ENCODE measurements at places on chromosomes 6 and 20. TPM values are rescaled to one million over a fixed set of nuclear protein-coding genes. Genes with fewer than 3 reads are reported as not detected.
A peak's percentile ranks its signal among the peaks of the same experiment; 100 is the strongest.

GRCh38 chr6:158020272-158020711 lies 38.6 kb downstream of the SYNJ2 start:
- peak; percentile 10 for DNase-seq
- H3K4me3 ChIP-seq = no peak overlapping the region
- H3K4me1 ChIP-seq = no peaks in the 10 kb centered on the region
- no peaks in the 10 kb centered on the region for H3K27me3 ChIP-seq
- no peaks in the 10 kb centered on the region for H3K36me3 ChIP-seq
- no peak overlapping the region for H3K27ac ChIP-seq

GRCh38 chr6:142429195-142429594 lies 127.4 kb downstream of the ADGRG6 start:
- H3K27ac ChIP-seq = no peak overlapping the region
- H3K36me3 ChIP-seq = no peaks in the 10 kb centered on the region
- H3K27me3 ChIP-seq = no peaks in the 10 kb centered on the region
- no peaks in the 10 kb centered on the region for H3K4me1 ChIP-seq
- H3K4me3 ChIP-seq = no peak overlapping the region

- H3K36me3 ChIP-seq = no peaks in the 10 kb centered on the region
- DNase-seq = no peak
- H3K27me3 ChIP-seq = peaks cover 17% of the 10 kb centered on the region
- no peak overlapping the region for H3K4me3 ChIP-seq
- H3K4me1 ChIP-seq = peaks cover 16% of the 10 kb centered on the region
Observed at GRCh38 chr20:6123649-6124014, 802 bp upstream of the FERMT1 start.

- H3K27ac ChIP-seq = no peak overlapping the region
- H3K27me3 ChIP-seq = no peaks in the 10 kb centered on the region
- H3K4me3 ChIP-seq = no peak overlapping the region
Observed at GRCh38 chr6:148968771-148969602, 222.2 kb downstream of the UST start.

- H3K27me3 ChIP-seq = no peaks in the 10 kb centered on the region
- H3K4me1 ChIP-seq = no peaks in the 10 kb centered on the region
- no peak for DNase-seq
- H3K4me3 ChIP-seq = no peak overlapping the region
Observed at GRCh38 chr6:87444362-87444761, 28.4 kb upstream of the SLC35A1 start.

- DNase-seq = no peak
- no peaks in the 10 kb centered on the region for H3K36me3 ChIP-seq
- H3K4me1 ChIP-seq = peaks cover 9% of the 10 kb centered on the region
- no peak overlapping the region for H3K4me3 ChIP-seq
- no peaks in the 10 kb centered on the region for H3K27me3 ChIP-seq
Observed at GRCh38 chr6:14985366-14985765, 260.5 kb upstream of the JARID2 start.

DNA sequence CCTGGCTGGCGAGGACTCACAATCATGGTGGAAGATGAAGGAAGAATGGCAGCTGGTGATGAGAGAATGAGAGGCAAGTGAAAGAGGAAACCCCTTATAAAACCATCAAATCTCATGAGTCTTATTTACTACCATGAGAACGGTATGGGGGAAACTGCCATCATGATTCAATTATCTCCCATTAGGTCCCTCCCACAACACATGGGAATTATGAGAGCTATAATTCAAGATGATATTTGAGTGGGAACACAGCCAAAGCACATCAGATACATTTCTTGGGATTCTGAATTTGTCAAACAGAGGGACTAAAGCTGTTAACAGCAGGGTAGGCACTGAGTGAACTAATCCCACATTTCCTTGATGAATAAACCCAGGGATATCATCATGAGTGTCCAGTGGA lies 116.2 kb upstream of the PLCB4 start:
- no peaks in the 10 kb centered on the region for H3K36me3 ChIP-seq
- H3K4me1 ChIP-seq = no peaks in the 10 kb centered on the region
- no peak overlapping the region for H3K4me3 ChIP-seq
- no peak for DNase-seq

- H3K4me3 ChIP-seq = no peak overlapping the region
- peak overlapping the region; percentile 80 for H3K27ac ChIP-seq
- no peaks in the 10 kb centered on the region for H3K27me3 ChIP-seq
- DNase-seq = no peak
- peaks cover 40% of the 10 kb centered on the region for H3K4me1 ChIP-seq
Observed at GRCh38 chr6:42448927-42449659, 2.6 kb downstream of the TRERF1 start.

- H3K27ac ChIP-seq = no peak overlapping the region
- H3K36me3 ChIP-seq = no peaks in the 10 kb centered on the region
- no peak for DNase-seq
- H3K4me1 ChIP-seq = no peaks in the 10 kb centered on the region
- no peaks in the 10 kb centered on the region for H3K27me3 ChIP-seq
Observed at GRCh38 chr6:27106382-27106781, 141.1 kb upstream of the PRSS16 start.

DNA sequence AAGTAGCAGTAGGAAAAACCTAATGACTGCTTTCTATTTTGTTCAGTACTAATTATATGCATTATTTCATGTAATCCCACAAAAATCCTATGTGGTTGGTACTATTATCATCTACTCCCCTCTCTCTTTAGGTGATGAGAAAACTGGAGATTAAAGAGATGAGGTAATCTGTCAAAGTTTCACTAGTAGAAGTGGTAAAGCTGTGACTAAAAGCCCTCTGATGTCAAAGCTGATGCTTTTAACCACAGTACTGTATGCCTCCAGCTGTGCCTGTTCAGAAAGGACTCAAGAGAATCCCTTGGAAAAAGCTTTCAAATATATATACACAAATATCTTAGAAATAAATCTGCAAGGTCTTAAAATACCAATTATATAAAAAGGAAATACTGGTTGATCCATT lies 38.0 kb downstream of the PHIP start:
- H3K4me1 ChIP-seq = no peaks in the 10 kb centered on the region
- peaks cover 100% of the 10 kb centered on the region for H3K36me3 ChIP-seq
- no peak for DNase-seq
- H3K27ac ChIP-seq = no peak overlapping the region
- no peaks in the 10 kb centered on the region for H3K27me3 ChIP-seq
- H3K4me3 ChIP-seq = no peak overlapping the region

DNA sequence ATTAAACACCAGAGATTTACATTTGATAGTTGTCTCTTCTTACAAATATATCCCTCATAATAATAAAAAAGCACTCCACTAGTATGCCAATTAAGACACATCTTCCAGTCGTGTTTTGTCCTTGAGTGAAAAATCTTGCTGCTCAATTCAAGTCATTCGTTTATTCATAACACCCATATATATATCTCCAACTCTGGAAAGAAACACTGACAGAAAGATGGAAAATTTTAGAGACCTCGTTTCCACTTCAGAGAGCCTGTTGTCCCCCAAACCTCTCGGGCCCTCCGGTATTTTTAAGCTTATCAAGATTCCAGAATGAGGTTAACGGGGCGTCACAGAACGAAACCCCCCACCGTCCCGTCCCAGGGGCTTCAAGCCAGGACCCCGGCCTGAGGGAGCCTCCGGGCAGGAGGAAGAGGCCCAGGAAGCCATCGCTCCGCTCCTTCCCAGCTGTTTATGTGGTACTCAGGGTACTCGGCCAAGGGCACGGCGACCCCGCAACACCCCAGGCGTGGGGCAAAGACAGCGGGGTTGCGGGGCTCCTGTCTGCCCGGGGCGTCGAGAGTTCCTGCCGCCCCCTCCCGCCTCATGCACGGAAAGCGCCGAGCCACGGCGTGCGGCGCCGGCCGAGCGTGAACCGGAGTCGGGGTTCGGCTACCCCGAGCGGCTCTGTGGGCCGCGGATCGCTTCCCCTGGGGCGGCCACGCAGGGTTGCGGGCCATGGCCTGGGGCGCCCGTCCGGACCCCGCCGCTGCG lies 623 bp upstream of the SNX9 start:
- H3K27me3 ChIP-seq = peaks cover 9% of the 10 kb centered on the region
- H3K4me3 ChIP-seq = peak overlapping the region; percentile 18
- no peak for DNase-seq
- H3K4me1 ChIP-seq = peaks cover 21% of the 10 kb centered on the region
- no peak overlapping the region for H3K27ac ChIP-seq

DNA sequence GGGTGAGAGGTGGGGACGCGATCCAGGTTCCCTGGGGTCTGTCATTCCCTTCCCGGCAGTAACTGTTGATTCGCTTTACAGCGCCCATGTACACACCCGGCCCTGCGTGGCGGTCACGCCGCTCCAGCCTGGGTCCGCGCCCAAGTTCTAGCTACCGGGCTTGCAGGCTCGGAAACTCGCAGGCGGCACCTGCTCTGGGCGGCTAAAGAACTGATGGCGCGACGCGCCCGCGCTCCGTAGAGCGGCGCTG lies 1.4 kb upstream of the POU3F2 start:
- H3K27ac ChIP-seq = no peak overlapping the region
- no peaks in the 10 kb centered on the region for H3K36me3 ChIP-seq
- H3K27me3 ChIP-seq = peaks cover 97% of the 10 kb centered on the region
- DNase-seq = no peak

DNA sequence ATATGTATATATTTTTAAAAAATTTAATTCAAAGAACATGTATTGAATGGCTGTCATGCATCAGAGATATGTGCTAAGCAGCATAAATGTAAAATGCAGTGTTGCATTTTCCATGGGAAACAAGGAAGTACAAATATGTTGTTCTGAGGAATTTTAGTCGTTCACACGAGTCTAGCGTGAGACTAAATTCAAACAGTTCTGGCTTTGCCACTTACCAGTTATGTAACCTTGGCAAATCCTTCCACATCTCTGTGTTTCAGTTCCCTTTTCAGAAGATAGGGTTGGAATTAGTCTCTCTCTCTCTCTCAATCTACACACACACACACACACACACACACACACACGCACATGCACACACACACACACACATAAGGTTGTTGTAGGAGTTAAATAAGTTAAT lies 305.4 kb downstream of the UTRN start:
- H3K4me1 ChIP-seq = peaks cover 55% of the 10 kb centered on the region
- H3K36me3 ChIP-seq = peaks cover 5% of the 10 kb centered on the region
- H3K27me3 ChIP-seq = no peaks in the 10 kb centered on the region
- H3K4me3 ChIP-seq = no peak overlapping the region

- DNase-seq = no peak
- no peaks in the 10 kb centered on the region for H3K27me3 ChIP-seq
- H3K4me3 ChIP-seq = no peak overlapping the region
- H3K36me3 ChIP-seq = no peaks in the 10 kb centered on the region
Observed at GRCh38 chr6:63022631-63023030, 188.6 kb upstream of the FKBP1C start.

GRCh38 chr6:89581689-89582088 lies 56.9 kb downstream of the LYRM2 start:
- no peak overlapping the region for H3K27ac ChIP-seq
- no peaks in the 10 kb centered on the region for H3K4me1 ChIP-seq
- H3K4me3 ChIP-seq = no peak overlapping the region
- H3K36me3 ChIP-seq = no peaks in the 10 kb centered on the region

- H3K4me3 ChIP-seq = no peak overlapping the region
- H3K4me1 ChIP-seq = peaks cover 3% of the 10 kb centered on the region
- H3K27ac ChIP-seq = no peak overlapping the region
- H3K36me3 ChIP-seq = no peaks in the 10 kb centered on the region
- DNase-seq = no peak
Observed at GRCh38 chr6:143107440-143107839, 46.8 kb downstream of the AIG1 start.

DNA sequence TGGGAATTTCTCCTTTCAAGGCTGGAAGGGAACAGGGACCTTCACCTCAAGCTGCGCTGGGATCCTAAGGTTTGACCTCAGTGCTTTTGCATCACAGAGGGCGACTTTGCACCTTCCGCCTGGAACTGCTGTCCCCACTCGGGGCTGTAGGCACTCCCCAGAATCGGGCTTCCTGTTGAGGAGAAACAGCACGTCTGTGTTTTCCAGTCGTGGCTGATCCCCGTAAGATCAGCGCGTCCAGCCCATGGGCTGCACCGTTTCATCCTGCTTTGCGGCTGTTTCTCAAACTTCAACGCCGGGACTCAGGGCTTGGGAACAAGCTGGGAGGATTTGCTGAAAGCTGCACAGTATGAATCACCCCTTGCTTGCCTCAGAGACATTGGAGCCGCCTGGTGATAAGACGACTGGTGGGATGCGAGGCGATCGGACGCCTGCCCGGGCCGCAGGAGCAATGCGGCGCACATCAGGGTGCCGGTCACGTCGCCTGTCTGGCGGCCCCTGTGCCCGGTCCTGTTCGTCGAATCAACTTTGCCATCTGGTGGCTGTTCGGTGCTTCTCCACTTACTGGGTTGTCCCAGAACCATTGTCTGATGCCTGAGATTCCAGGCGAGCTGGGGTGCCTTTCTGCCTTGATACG lies 53.6 kb upstream of the FRMD1 start:
- no peak overlapping the region for H3K27ac ChIP-seq
- no peak for DNase-seq
- no peaks in the 10 kb centered on the region for H3K4me1 ChIP-seq
- H3K36me3 ChIP-seq = no peaks in the 10 kb centered on the region
- H3K4me3 ChIP-seq = no peak overlapping the region

- H3K4me1 ChIP-seq = peaks cover 10% of the 10 kb centered on the region
- H3K36me3 ChIP-seq = no peaks in the 10 kb centered on the region
- no peak overlapping the region for H3K27ac ChIP-seq
- H3K27me3 ChIP-seq = peaks cover 23% of the 10 kb centered on the region
Observed at GRCh38 chr6:27693766-27694546, 218.2 kb downstream of the OR2B2 start.

- no peak overlapping the region for H3K27ac ChIP-seq
- DNase-seq = no peak
- no peaks in the 10 kb centered on the region for H3K27me3 ChIP-seq
- peaks cover 5% of the 10 kb centered on the region for H3K4me1 ChIP-seq
Observed at GRCh38 chr20:38957235-38957876, 4.8 kb upstream of the DHX35 start.

DNA sequence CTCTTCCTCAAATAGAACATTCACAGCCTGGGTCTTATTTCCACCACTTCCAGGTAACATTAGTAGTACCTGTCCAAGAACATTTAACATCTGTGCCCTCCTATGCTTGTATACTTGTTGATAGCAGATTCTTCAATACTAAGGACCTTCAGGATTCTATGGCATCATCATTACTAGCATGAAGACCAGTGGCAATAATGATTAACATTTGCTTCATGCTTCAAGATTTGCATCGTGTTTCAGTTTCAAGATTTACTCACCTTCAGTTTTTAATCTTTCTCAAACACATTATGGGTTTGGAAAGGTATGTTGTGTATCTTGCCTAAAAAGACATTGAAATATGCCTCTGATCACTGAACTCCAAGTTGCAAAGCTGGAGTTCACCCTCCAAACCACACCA lies 412.8 kb upstream of the NRSN1 start:
- H3K27me3 ChIP-seq = no peaks in the 10 kb centered on the region
- no peak overlapping the region for H3K4me3 ChIP-seq
- DNase-seq = no peak
- no peaks in the 10 kb centered on the region for H3K4me1 ChIP-seq
- H3K36me3 ChIP-seq = no peaks in the 10 kb centered on the region
- no peak overlapping the region for H3K27ac ChIP-seq

Gene TRDN
- polyA plus RNA-seq = not detected

Gene PRDM13
- not detected for polyA plus RNA-seq

Gene LINC00237
- 0.39 TPM for polyA plus RNA-seq

Gene NNAT
- not detected for polyA plus RNA-seq

Gene PLN
- polyA plus RNA-seq = not detected

Gene PNPLA1
- 3.5 TPM for polyA plus RNA-seq

Gene SLC52A3
- not detected for polyA plus RNA-seq

Gene HLA-DMB
- polyA plus RNA-seq = 924 TPM

Gene SLC24A3
- 0.08 TPM for polyA plus RNA-seq

Gene CD93
- polyA plus RNA-seq = 52.7 TPM

Gene TMX4
- polyA plus RNA-seq = 67.9 TPM

Gene SRXN1
- 56.6 TPM for polyA plus RNA-seq

Gene CTAGE9
- not detected for polyA plus RNA-seq

Gene SASH1
- 5.1 TPM for polyA plus RNA-seq

Gene C6orf15
- not detected for polyA plus RNA-seq

All from CD14-positive monocyte (primary cell).